ENCODE measurements at places on chromosomes 3 and 15.

- DNase-seq, result no peak
Observed at GRCh38 chr15:68632101-68632500, 53.3 kb downstream of the CORO2B start.

DNA sequence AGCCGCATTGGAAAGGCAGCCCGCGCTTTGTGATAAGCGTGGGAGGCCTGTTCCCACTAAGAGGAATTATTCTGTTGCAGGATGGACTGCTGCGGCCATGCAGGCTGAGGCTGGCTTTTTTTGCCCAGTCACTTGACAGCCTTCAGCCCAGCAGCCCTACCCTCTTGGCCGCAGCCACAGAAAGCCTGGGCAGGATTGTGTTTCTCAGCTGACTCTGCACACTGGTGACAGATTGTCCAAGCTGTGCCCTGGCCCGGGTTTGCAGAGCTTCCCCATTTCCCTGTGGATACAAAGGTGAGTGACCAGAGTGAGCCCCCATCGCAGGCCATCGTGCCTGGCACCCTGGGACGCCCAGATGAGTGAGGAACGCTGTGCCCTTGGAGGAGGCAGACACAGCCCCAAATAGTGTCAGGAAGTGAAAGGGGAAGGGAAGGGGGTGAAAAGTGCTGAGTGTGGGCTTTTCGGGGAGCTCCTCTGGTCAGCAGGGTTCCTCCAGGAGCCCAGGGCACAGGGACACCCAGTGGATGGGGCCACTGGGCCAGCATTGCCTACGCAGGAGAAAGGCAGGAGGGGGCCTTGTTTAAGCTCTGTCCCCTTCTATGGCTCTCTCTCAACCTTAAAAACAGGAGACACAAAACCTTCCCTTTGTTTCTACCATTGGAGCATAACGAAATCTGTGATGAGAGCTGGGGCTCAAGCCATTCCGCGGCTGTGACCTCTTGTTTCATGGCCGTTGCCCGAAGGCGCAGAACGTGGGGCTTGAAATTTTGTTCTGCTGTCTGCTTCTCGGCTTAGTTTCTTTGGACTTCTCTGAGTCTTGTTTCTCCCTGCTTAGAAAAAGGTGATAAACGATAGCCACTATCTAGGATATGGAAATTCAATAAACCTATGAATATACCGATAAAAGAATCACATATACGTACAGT, 91.5 kb upstream of the MEF2A start:
- no peak for DNase-seq

DNA sequence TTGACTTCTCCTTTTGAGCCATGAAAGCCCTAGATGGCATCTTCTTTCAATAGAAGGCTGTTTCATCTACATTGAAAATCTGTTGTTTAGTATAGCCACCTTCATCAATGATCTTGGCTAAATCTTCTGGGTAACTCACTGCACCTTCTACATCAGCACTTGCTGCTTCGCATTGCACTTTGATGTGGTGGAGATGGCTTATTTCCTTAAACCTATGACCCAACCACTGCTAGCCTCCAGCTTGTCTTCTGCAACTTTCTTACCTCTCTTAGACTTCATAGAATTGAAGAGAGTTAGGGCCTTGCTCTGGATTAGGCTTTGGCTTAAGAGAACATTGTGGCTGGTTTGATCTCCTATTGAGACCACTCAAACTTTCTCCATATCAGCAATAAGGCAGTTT, 189.8 kb downstream of the PLCL2 start:
- peak; percentile 37 for DNase-seq

GRCh38 chr3:180870008-180870699, 42.3 kb upstream of the FXR1 start:
- DNase-seq, result no peak

GRCh38 chr3:99961756-99962515, 144.3 kb downstream of the CMSS1 start:
- DNase-seq, result no peak

GRCh38 chr3:106206613-106207012, 337.8 kb upstream of the CBLB start:
- DNase-seq, result no peak

DNA sequence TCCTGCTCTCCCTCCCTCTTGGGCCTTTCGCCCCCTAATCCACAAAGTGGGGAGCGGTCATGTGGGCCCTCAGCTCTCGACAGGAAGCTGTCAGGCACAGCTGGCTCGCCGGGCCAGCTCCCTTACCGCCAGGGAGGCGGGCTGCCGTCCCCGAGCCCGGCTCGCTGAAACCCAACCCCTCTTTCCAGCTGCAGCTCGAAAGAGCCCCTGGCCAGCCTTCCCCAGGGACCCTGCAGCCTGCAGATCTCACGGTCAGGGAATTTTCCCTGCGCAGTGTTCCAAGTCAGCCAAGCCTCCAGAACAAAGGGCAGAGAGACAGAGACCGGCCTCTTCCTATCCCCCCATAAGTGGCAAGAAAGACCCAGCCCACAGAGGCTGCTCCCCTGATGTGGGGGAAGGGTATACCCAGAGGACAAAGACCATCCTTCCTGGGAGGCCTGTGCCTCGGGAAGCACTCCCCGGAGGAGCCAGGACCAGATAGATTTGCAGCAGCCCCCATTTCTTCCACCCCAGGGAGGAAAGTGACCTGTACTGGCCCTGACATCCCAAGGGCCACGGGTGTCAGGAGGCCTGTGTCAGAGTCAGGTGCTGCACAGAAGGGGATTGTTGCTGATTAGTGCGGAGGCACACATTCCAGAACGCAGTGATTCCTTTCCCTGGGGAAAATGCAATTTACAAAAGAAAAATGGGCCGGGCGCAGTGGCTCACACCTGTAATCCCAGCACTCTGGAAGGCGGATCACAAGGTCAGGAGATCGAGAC, 32.6 kb downstream of the MAGEF1 start:
- no peak for DNase-seq

DNA sequence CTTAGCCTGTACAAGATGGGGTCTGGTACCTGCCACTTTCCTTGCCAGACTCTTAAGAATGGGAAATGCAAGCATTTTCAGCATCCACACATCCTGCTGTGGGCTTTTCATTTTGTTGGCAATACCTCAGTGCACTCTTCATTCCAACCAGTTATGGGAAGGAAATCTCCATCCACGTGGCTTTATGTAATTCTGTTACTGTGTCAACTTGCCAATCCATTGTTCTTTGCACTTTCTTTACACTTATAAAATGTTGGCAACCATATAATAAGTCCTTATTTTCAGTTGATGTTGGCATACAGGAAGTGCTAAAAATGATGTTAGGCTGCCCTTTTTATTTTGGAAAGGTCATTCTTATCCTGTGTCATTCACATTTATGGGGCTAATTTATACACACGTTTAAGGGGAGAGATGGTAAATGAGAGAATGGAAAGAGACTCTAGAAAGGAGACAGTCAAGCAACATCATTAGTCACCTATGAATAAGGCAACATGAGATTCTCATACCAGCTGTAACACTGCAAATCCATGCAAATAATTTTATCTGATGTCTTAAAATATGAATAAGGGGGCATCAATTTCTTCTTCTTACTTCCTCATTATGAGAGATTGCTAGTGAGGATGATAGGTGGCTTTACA, 238.7 kb downstream of the CHST2 start:
- DNase-seq, result no peak

GRCh38 chr3:42256135-42256819, 9.7 kb downstream of the CCK start:
- no peak for DNase-seq

- no peak for DNase-seq
Observed at GRCh38 chr3:184117636-184118035, 17.5 kb upstream of the EIF2B5 start.

- DNase-seq, result peak; percentile 10
Observed at GRCh38 chr3:58237941-58238681, 519 bp downstream of the ABHD6 start.

GRCh38 chr15:98549741-98550140, 98.6 kb upstream of the IGF1R start:
- no peak for DNase-seq

DNA sequence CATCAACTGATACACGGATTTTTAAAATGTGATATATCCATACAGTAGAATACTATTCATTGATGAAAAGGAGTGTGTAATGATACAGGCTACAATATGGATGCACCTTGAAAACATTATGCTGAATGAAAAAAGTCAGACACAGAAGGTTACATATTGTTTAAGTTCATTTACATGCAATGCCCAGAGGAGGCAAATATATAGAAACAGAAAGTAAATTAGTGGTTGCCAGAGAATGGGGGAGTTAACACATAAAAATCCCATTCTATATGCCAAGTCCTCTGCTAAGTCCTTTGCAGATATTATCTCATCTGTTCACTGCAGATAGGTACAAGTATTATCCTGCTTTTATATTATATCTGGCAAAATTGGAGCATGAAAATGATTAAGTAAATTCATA, 22.1 kb upstream of the CDIN1 start:
- no peak for DNase-seq

- DNase-seq, result no peak
Observed at GRCh38 chr3:140974900-140975299, 33.3 kb downstream of the SLC25A36 start.

Measured in CD4-positive, alpha-beta T cell treated with Interleukin-15 for 4 hours (primary cell).